ENCODE measurements at places on chromosomes 1 and 21.

- no peak overlapping the region for H3K4me3 ChIP-seq
- DNase-seq: peak; percentile 47
- no peaks in the 10 kb centered on the region for H3K36me3 ChIP-seq
- H3K27me3 ChIP-seq: no peaks in the 10 kb centered on the region
- peak overlapping the region; percentile 69 for H3K27ac ChIP-seq
- peaks cover 29% of the 10 kb centered on the region for H3K4me1 ChIP-seq
Observed at GRCh38 chr1:92907949-92908684, 53.1 kb downstream of the DIPK1A start.

DNA sequence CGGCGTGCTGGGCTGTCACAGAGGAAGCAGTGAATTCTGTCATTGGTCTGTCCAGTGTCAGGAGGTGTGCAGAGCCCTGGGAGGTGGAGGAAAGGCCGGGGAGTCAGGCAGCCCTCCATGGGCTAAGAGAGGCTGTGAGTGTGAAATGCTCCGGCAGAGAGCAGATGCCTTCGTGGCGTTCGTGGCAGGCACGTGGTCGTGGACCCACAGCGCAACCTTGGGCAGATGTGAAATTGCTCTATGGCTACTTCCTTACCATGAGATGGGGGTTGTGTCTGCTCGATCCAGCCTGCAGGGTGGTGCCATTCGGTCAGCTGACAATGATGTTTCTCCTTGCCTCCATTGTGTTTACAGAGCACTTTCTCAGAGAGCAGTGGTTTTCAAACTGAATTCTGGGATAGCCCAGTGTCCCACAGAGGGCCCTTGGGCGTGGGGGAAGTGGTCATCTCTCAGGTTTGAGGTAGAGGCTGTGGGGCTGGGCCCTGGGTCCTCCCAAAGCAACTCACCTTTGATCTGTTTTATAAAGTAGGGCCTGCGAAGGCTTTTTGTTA lies 27.9 kb downstream of the TNFRSF1B start:
- no peak overlapping the region for H3K4me3 ChIP-seq
- no peaks in the 10 kb centered on the region for H3K36me3 ChIP-seq
- H3K27me3 ChIP-seq: no peaks in the 10 kb centered on the region
- H3K27ac ChIP-seq: no peak overlapping the region
- no peak for DNase-seq
- H3K4me1 ChIP-seq: no peaks in the 10 kb centered on the region

DNA sequence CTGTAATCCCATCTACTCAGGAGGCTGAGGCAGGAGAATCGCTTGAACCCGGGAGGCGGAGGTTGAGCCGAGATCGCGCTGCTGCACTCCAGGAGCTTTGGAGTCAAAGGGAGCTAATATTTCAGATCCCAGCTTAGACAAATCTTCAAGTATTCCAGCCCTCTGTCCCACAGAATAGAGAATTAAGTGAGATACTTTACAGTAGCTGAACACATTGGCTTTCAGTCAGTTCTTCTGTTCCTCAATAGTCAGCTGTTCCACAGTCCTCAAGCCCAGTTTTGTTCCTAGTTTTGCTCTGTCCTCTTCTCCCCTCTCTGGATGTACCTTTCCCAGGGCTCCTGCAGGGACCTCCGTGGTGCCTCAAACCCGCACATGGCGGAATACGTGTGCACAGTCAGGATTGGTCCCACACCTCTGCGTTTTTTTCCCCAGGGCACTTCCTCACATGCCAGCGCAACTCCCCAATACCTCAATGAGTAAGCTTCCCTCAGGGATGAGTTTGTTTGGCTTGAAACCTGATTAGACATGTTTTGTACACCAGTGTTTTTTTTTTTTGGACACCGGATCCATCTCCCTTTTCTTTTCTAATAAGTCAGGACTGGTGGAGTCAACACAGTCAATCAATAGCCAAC lies 1.2 kb downstream of the MFN2 start:
- no peaks in the 10 kb centered on the region for H3K27me3 ChIP-seq
- H3K4me1 ChIP-seq: peaks cover 50% of the 10 kb centered on the region

DNA sequence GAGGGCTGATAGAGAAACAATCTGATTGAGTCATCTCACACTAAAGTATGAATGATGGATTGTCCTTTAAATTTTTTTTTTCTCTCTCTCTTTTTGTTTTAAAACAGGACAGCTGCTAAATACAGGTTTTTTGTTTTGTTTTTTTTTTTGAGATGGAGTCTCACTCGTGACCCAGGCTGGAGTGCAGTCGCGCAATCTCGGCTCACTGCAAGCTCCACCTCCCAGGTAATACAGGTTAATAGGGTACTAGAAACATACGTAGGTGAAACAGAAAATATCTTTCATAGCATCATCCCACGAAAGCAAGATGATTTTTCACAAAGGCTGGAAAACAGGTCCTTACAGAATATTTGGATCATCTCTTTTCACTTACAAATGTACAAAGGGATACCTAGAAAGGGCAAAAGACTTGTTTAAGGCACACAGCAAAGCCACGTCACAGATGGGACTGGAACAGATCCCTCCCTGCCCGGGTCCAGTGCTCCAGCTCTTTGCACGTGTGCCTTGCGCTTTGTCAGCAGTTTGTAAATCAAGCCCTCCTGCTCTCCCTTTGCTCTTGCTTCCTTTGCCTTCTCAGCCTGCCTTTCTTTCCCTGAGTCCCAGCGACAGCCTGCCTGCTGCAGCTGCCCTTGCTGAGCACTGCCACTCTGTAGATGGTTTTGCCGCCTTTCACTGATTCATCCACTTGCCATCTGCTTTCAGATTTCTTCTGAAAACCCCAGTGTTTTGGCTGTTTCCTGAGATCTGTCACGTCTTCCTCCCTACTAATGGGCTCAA lies 171.3 kb upstream of the BEND5 start:
- no peak overlapping the region for H3K27ac ChIP-seq
- DNase-seq: peak; percentile 53
- no peaks in the 10 kb centered on the region for H3K27me3 ChIP-seq
- H3K4me3 ChIP-seq: no peak overlapping the region

DNA sequence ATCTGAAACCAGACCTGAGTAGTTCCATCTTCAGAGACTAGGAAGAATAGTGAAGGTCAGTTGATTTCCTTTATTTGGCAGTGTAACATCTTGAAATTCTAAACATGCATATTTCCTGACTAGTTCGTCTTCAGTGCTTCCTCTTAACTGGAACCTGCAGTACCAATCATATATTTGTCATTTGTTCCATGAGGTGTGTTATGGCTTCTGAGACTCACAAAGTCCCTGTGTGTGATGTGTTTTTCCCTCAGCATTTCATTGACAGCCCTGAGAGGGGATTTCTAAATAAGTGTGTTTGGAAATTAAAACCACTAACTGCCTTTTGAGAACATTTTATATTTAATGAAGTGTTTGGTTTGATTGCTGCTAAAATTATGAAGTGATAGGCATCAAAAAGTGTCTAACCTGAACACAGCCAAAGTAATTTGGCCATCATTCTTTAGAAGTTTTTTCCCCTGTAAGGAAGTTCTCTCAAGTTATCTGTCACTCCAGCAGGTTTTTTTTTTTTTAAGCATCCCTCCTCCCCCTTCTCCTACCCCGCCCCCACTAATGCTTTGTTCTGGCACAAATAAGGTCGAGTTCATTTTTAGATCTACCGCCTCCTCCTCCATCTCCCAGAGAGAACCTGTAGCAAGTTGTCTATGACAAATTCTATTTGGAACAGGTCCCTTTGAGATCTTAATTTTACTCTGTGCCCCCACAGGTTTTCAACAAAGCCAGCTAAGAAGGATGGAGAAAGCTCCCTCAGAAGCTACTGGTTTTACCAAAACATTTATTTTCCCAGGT lies 61.4 kb downstream of the TMEM200B start:
- H3K27ac ChIP-seq: no peak overlapping the region
- H3K4me3 ChIP-seq: no peak overlapping the region
- no peaks in the 10 kb centered on the region for H3K36me3 ChIP-seq
- H3K27me3 ChIP-seq: no peaks in the 10 kb centered on the region
- no peak for DNase-seq

Data from GM23248 (cell line).